Melanocyte of skin (primary cell): ENCODE measurements at places on chromosomes 3 and 15. TPM values are rescaled to one million over a fixed set of nuclear protein-coding genes. Genes with fewer than 3 reads are reported as not detected.

Gene MUC13
- not detected in 2 replicates for total RNA-seq

Gene MEIS2
- total RNA-seq: 0.31 and 1.00 TPM in 2 replicates

Gene IL17RE
- total RNA-seq: 1.3 and 2.8 TPM in 2 replicates

Gene IVD
- total RNA-seq: 38.5 and 40.6 TPM in 2 replicates

Gene RBP2
- total RNA-seq: not detected in 2 replicates

Gene NR2E3
- not detected in 2 replicates for total RNA-seq

Gene ARF4
- total RNA-seq: 148 and 175 TPM in 2 replicates

Gene UCN2
- 22.5 and 62.3 TPM in 2 replicates for total RNA-seq

Gene TMEM207
- total RNA-seq: not detected in 2 replicates

Gene LRRC31
- not detected in 2 replicates for total RNA-seq

Gene SCAMP5
- 8.4 and 10.3 TPM in 2 replicates for total RNA-seq

Gene ACVR2B
- 4.5 and 6.9 TPM in 2 replicates for total RNA-seq

Gene XYLB
- total RNA-seq: 25.3 and 33.3 TPM in 2 replicates

Gene FRMD4B
- total RNA-seq: 51.3 and 55.5 TPM in 2 replicates

Gene VPS18
- 97.8 and 109 TPM in 2 replicates for total RNA-seq
